CD4-positive, alpha-beta T cell treated with Interleukin-4 for 4 hours (primary cell): ENCODE measurements at places on chromosomes 11 and 22.

DNA sequence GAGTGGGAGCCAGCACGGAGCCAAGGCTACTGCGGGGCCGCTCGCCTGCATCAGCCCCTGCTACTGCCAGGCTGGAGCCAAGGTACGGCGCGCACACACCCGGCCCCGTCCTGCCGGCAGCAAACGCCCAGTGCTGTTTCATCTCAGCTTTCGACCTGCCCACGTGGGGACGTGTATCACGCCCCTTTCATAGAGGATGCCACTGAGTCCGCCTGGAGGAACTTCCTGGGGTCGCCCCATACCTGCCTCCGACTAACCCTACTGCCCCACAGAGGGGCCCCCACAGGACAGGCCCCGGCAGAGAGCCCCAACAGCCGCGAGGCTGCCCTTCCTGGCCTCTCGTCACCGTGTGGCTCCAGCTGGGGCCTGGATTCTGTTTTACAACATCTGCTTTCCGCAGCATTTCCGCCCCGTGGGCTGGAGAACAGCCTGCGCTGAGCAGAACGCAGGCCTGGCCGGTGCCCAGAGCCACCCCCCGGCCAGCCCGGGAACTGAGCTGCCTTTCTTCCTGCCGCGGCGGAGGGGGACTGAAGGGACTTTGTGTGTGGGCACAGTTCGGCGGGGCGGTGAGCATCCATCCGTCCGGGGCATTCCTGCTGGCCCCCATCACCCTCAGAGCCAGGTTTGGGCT is 22.9 kb upstream of the ARHGAP8 start:
- no peak for DNase-seq

GRCh38 chr11:57323167-57323854 is 1.4 kb downstream of the TNKS1BP1 start:
- DNase-seq = no peak

DNA sequence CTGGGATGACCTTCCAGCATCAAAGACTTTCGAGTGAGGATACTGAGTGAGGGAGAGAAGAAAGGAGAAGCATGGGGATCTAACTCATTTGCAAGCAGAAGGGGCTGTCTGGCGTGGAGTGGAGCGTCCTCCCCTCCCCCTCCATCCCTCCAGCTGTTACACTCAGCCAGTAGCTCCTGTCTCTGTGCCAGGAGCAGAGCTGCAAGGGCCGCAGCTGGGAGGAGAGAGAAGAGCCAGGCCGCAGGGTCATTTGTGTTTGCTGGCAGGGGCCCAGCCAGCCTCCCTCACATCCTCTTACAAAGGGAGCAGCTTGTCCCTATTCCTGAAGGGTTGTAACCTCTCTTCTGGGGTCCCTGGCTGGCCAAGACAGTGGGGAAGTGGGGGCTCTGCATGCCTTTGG is 57.9 kb downstream of the NECTIN1 start:
- no peak for DNase-seq

GRCh38 chr11:87780068-87780413 is 395.2 kb downstream of the RAB38 start:
- DNase-seq = no peak

DNA sequence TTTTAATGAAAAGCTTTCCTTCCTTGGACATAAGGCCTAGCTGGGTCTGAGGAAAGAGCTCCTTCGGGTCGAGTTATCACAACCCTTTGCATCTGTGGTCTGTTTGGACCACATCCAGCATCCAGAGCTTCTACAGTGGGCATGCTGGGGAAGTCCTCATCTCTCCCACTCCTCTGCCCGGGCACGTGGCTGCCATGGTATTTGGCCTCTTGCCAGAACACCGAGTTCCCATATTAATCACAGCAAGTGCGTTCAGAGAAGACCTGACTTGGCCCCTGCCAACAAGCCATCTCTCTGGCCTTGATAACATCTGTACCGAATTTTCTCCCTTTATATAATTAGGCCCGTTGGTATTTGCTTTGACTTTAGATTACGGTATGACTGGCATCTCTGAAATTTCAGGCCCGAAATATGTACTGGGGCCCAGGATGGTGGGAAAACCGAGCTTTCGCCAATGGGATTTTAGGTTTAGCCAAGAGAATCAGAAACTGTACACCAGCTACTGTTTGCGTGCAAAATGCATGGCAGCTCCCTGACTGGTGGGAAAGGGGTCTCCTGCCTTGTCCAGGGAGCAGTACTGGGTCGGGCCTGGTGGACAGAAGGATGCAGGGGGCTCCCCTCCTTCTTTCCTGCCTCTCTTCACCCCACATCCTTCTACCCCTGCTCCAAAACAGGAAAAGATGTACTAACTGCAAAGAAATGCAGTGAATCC is 90.0 kb downstream of the MICAL2 start:
- no peak for DNase-seq

DNA sequence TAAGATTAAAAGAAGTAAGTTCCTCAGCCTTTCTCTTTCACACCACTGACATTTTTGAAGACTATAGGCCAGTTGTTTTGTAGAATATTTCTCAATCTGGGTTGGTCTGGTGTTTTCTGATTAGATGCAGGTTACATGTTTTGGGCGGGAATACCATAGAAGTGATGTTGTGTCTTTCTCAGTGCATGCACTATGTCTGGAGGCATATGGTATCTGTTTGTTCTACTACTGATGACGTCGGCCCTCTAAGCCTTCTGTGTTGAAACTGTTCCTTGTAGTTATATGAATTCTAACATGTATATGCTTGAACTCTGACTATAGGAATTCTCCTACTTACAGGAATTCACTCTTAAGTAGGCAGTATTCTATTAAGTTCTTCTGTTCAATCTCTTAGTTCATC is 21.6 kb downstream of the ZFTA start:
- DNase-seq = no peak

DNA sequence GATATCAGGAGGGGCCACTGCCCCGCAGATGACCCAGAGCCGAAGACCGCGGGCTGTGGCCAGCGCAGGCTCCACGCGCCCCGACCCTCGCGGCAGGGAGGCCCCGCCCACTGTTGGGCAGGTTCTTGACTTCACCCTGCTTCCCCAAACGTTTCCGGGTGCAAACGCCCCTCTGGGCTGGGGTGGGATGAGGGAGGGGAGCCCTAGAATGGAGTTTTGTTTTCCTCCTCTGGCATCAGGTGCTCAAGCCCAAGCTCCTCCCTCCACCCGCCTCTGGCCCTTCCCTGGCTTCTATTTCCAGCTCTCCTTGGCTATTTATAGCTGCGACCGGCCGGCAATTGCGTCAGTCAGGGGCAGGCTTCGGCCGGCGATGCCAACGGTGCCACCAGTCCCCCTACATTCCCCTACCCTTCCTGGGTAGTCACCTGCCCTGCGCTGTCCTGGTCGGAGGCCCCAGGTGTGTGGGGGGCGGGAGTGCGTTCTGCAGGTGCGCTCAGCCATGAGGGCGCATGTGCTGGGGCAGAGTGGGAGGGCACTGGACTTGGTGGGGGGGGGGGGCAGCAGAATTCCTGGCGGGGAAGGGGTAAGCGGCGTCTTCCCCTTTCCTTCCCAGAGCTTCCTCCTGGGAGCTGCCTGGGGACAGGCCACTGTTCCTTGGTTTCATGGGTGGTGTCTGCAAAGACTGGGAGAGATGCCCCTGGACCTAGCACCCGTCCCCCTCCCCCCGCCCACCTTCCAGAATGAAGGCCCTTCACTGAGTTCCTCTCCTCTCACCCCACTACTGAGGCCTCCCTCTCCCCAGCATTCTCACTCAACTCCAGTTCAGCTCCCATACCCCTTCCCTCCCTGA is 23.6 kb downstream of the DUSP8 start:
- DNase-seq = no peak

DNA sequence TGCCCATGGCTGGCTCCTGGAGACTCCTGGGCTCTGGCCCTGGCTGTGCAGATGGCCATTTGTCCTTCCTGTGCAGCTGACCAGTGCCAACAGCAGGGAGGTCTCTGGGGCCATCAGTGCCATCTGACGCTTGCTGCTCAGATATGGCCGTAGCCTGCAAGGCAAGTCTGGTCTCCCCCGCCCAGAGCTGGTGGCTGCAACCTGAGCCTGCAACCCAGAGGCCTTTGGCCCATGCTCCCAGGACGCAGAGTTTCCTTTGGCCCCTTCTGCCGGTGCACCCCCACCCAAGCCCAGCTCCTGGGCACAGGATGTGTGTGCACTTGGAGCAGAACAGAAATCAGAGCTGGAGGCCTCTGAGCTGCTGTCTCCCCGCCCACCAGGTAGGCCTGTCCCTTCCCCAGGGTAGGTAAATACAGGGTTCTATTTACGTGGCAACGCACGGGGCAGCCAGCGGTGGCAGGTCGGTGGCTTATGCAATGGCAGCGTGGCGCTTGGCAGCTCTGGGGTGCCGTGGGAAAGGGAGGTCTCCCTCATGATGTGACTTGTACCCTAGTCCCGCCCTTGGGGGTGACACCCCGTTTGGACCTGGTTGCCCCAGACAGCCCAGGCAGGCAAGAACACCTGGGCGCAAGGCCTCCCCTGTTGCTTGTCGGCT is 21.0 kb upstream of the MYEOV start:
- DNase-seq = no peak

DNA sequence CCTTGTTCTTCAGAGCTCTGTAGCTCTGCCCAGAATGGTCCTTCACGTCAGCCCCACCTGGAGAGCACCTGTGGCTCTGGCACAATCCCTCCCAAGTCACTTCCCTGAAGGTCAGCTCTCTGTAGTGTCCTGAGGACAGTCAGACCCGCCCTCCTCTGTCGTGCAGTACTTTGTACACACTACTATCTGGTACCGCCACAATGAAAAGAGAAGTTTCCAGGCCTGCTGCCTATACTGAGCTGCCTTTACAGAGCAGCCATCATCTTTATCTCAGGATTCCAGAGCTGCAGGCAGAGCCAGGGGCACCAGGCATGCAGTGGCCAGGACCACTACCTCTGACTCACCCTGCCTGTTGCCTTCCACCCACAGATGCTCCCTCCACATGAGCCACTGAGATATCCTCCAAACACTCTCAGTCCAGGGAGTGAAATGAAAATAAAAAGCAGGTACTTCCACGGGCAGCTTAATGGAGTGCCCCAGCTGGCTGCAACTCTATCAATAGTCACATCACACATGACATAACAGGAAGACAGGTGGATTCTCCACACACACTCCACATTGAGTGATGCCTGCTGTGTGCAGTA is 7.3 kb downstream of the PACSIN2 start:
- no peak for DNase-seq

- DNase-seq = no peak
Measured at GRCh38 chr11:76648061-76648460, 22.5 kb downstream of the LRRC32 start.

DNA sequence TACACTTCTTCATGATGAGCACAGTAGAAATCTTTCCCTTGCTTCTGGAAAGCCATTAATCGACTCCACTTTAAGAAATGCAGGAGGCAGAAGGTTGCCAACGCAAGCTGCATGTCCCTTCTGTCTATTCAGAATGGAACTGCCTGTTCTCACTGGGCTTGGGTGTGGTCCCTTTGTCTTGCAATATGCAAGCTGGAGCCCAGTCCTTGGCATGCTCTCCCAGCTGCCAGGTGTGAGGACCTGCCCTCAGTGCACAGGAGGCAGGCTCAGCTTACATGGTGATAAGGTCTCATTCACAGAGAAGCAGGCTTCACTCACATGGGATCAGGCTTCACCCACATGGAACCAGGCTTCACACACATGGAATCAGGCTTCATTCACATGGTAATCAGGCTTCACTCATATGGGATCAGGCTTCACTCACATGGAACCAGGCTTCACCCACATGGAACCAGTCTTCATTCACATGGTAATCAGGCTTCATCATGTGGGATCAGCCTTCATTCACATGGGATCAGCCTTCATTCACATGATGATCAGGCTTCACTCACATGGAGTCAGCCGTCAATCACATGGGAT is 59.2 kb upstream of the USP47 start:
- no peak for DNase-seq

- DNase-seq = no peak
Measured at GRCh38 chr11:97622795-97623194, 1233.0 kb downstream of the JRKL start.

DNA sequence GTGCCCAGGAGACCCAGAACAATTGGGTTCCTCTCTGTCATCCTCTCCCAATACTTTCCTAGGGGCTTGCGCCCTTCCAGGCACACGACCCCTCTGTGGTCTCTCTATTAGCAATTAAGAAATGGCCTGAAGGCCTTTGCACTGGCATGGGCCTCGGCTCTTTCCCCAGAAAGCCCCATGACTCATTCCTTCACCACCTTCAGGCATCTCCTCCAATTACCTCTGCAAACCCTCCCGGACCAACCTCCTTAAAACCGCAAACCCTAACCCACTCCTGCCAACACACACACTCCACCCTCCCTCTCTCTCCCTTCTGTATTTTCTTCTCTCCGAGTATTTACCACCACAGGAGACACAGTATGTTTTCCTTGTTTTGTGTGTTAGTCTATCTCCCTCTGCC is 36.7 kb downstream of the LARGE1 start:
- DNase-seq = no peak

GRCh38 chr22:25059438-25059837 is 106.9 kb downstream of the KIAA1671 start:
- no peak for DNase-seq

GRCh38 chr11:125535585-125535984 is 33.7 kb upstream of the EI24 start:
- DNase-seq = no peak

- DNase-seq = no peak
Measured at GRCh38 chr11:66189031-66189745, 79.3 kb upstream of the RAB1B start.

DNA sequence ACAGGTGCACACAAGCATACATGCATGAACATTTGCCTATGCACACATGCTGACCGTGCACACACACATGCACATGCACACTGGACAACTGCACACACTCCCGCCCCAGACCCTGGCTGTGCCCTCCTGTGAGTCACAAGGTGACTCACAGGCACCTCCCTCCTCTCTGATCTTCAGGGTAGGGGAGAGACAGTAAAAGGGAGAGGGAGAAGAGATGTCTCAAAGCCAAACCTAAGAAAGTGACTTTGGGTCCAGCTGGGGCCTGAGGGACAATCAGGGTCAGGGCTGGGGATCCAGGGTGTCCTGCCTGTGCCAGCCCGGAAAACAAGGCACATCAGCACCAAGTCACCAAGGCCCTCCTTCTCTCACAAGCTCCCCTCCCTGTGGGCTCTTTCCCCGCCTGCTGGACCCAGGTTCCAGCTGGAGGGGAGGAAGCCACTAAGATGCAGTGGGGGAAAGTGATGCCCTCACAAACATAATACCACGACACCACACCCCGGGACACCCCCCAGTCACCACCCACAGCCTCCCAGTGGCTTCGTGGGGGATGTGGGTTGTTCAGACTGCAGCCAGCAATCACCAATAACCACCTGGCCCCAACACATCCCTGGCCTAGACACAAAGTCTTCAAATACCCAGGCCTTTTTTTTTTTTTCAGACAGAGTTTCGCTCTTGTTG is 39.3 kb downstream of the PDGFB start:
- DNase-seq = peak; percentile 67

DNA sequence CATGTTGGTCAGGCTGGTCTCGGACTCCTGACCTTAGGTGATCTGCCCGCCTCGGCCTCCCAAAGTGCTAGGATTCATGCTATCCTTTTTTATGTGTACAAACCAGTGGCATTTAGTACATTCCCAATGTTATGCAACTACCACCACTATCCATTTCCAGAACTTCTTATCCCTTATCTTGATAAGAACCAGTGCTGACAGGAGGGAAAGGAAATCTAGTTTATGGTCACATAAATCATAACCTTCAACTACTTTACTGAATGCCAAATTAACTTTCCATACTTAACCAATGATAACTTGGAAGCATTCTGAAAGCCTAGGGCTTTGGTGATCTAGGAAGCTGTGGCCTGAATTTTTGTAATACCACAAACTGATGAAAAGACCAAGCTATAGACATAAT is 170.4 kb downstream of the SWAP70 start:
- DNase-seq = no peak

GRCh38 chr11:134206185-134206584 is 17.6 kb downstream of the NCAPD3 start:
- no peak for DNase-seq

- no peak for DNase-seq
Measured at GRCh38 chr22:32448980-32449379, 15.3 kb downstream of the BPIFC start.
